Pulmonary artery endothelial cell (primary cell): ENCODE measurements at places on chromosomes 4 and X. TPM values are rescaled to one million over a fixed set of nuclear protein-coding genes. Genes with fewer than 3 reads are reported as not detected.

- no peak for DNase-seq
These were observed 88.2 kb downstream of the TAB3 start for GRCh38 chrX:30800901-30801300.

- no peak for DNase-seq
These were observed 60.6 kb downstream of the LIMCH1 start for GRCh38 chr4:41598580-41598979.

GRCh38 chr4:121863799-121864198 is 6.5 kb downstream of the BBS7 start:
- no peak for DNase-seq

- DNase-seq, result no peak
These were observed 89.3 kb downstream of the HNRNPD start for GRCh38 chr4:82284475-82284857.

GRCh38 chrX:31420302-31420701 is 348.5 kb upstream of the FTHL17 start:
- no peak for DNase-seq

DNA sequence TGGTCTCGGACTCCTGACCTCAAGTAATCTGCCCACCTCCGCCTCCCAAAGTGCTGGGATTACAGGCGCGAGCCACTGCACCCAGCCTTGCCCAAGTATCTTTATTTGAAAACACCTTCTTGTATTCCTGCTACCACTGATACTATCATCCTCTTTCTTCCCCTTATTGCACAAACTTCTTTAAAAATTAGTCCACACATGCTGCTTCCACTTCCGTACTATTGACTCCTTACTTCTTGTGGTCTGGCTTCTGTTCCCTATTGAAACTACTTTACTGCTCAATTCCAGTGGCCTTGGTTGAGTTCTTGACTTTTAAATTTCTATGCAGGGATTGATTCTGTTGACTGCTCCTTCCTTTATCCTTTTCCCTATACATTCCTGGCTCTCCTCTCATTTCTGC is 38.8 kb downstream of the MTM1 start:
- DNase-seq, result no peak

DNA sequence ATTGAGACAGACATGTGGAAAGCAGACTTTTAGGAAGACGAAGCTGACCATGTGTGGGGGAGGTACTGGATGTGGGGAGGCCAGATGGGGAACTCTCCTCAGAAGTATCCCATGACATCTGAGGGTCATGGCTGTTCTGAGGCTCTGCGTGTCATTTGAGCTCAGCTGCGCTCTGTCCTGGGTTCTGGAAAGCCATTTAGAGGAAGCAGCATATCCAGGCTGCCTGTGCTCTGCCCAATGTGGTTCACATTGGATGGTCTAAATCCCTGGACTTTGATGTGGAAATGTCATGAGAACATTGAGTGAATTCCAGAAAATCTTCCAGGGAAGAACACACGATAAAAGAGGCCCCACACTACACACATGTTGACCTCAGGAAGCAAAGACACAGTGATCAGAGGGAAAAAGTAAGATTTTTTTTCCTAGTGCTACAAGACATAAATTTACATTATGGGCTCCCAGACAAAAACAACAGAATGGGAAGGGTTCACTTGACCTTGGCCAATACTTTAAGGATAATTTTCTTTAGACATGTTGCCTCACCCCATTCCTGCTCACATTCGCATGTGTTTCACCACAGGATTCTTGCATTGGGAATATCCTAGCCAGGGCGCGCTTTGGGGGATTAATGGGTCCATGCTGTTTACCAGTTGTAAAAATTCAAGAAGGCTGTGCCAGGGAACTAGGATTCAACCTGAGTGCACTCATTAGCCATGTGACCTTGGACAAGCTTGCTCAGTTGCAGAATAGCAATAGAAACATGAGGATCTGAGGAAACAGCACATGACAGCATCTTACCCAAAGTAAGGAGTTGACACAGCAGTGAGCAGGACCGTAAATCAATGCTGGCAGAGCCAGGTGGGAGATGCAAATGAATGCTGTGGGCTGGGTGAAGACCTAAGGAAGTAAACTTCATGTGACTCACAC is 73.2 kb upstream of the C1QTNF7 start:
- DNase-seq, result no peak

GRCh38 chr4:176210101-176210500 is 14.7 kb upstream of the SPATA4 start:
- DNase-seq, result no peak

DNA sequence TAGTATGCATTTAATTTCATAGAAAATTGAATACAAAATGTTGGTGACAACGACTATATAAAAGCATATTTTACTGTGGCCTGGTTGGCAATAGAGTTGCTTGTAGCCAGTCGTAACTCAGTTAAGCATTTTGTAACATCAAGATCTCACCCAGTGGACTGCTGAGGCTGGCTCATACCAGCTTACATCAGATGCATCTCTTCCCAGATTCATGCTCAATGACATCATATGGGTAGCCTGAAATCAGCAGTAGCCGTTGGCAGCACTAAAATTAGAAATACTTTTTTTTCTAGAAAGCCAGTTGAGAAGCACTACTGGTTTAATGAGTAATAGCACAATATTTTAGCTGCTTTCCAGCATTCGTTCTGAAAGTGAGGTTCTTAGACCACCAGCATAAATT is 341.2 kb downstream of the TECRL start:
- no peak for DNase-seq

- DNase-seq, result no peak
These were observed 47.9 kb downstream of the HSD17B13 start for GRCh38 chr4:87274803-87275202.

GRCh38 chr4:176107695-176108094 is 42.1 kb downstream of the WDR17 start:
- DNase-seq, result no peak

DNA sequence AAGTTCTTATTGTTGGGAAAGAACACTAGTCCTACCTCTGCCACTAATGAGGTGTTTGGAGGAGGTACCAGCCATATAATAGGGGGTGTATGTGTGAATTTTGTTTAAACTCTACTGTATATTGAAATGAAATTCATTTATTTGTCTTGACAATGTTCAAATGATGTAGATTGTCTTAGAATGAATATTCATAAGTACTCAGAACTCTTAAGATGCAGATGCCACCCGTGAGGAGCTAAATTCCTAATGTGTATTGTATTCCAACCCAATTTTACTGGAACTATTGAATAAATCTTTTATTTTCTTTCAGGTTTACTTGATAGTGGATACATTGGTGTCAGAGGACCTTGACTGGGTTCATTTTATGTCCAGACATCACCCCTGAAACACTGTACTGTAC is 63.9 kb upstream of the RAB33B start:
- no peak for DNase-seq

GRCh38 chr4:89171176-89171805 is 60.0 kb downstream of the TIGD2 start:
- DNase-seq, result no peak

GRCh38 chrX:3159995-3160720 is 118.9 kb downstream of the ARSF start:
- no peak for DNase-seq

DNA sequence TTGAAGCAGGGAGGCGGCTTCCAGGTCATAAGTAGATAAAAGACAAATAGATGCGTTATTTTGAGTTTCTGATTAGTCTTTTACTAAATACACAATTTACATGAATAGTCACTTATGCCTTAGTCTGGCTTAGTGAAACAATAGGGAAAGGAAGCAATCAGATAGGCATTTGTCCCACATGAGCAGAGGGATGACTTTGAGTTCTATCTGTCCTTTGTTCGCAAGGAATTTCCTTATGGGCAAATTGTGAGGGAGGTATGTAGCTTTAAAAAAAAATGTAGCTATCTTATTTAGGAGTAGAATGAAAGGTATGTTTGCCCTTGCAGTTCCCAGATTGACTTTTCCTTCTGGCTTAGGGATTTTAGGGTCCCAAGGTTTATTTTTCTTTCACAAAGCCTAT is 26.3 kb upstream of the ADH1C start:
- no peak for DNase-seq

DNA sequence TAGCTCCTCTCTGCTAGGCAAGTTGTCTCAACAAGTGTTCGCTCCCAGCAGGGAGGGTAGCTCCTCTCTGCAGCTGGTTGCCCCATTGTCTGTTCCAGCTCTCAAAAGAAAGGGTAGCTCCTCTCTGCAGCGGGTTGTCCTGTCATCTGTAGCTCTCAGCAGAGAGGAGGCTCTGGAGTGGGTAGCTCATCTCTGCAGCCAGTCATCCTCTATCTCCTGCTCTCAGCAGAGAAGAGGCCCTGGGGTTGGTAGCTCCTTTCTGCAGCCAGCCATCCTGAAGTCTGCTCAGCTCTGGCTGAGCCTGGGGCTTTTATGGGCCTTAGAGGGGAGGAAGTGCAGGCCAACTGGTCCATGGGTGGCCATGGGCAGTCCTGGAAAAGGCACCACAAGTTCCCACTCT is 342.7 kb downstream of the PTTG2 start:
- no peak for DNase-seq

- DNase-seq, result no peak
These were observed 114.6 kb downstream of the DDIT4L start for GRCh38 chr4:100075486-100076270.

DNA sequence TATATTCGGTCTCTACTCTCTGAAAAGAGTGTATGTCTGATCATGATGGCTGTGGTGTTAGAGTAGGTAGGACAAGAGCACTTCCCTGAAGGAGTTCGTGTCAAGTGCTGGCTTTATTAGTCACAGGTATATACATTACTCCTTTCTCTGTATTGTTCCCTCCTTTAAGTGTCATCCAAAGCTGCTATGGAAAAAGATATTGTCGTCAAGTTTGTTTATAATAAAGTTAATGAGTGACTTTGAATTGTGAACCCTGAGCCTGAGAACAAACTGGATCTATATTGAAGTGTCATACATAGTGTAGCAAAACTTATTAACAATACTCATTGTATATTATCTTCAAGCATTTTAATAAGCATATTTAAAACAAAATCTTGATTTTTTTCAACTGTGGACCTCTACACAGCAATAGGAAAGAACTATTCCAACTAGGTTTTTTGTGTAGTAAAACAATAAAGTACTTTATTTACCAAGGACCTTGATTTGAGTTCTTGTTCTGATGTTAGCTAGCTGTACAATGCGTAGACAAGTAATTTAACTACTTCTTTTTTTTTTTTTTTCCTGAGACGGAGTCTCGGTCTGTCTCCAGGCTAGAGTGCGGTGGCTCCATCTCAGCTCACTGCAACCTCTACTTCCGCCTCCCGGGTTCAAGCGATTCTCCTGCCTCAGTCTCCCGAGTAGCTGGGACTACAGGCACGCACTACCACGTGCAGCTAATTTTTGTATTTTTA is 177.7 kb downstream of the RAPGEF2 start:
- DNase-seq, result no peak

DNA sequence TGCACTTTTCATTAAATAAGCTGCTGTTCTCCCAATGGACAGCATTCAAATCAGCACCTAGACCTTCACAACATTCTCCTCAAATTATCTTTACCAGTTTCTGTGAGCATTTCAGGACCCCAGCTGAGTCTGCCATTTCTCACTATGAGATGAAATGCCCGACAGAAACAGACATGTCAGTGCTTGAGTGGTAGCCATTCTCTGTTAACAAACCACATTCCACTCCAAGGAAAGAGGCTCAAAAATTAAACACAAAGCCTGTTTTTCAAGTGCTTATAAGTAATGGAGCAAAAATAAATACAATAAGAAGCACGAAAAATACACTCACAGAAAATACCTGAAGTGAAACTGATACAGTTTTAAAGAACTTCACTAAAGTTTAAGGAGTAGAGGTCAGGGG is 320.2 kb upstream of the PRPS2 start:
- DNase-seq, result no peak

The SH3TC1 gene
- 145 and 203 TPM in 2 replicates for total RNA-seq

The ARHGEF9 gene
- total RNA-seq, result 7.1 and 9.4 TPM in 2 replicates

The RPA4 gene
- 0.73 and 1.2 TPM in 2 replicates for total RNA-seq

The SLC34A2 gene
- not detected in 2 replicates for total RNA-seq

The PLAC8 gene
- total RNA-seq, result 0.33 and 0.60 TPM in 2 replicates

The UBQLN2 gene
- 4.0 and 6.0 TPM in 2 replicates for total RNA-seq
